HCT116 (cell line): ENCODE measurements at places on chromosomes 1 and 21.

DNA sequence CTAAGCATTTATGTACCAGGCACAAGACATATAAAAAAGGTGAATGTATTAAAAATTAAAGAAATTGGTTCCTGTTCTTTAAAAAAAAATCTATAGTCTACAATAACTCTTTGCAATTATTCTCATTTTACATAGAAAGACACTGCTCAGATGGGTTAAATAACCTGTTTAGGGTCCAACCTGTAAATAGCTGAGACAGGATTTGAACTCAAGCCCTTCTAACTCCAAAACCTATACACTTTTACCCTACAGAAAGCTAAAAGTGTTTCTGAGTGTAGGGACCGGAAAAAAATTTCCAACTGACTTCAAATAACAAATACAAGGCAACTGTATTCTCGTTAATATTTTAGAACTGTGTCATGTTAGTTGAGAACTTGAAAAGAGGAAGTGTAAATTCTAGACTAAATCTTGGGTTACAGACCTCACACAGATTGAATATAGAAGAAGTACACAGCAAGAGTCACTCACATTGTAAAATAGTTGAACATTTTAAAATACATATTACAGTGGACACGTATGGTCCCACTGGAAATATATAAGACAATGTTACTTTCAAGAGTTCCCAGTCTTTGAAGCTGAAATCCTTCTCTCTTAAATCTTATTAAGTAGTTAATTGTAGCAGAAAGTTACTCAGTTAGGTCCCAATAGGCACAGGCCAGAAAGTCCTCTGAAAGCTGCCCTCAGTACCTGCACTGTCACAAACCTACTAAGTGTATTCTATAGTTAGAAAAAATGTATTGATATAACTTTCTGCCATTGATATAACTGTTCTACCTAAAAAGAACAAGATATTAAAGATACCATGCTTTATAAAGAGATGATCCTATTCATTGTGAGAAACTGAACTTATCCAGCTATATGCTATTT lies 7.3 kb downstream of the EDEM3 start:
- no peak for DNase-seq

- DNase-seq = no peak
These were observed 4.1 kb downstream of the PPM1J start for GRCh38 chr1:112711041-112711440.

DNA sequence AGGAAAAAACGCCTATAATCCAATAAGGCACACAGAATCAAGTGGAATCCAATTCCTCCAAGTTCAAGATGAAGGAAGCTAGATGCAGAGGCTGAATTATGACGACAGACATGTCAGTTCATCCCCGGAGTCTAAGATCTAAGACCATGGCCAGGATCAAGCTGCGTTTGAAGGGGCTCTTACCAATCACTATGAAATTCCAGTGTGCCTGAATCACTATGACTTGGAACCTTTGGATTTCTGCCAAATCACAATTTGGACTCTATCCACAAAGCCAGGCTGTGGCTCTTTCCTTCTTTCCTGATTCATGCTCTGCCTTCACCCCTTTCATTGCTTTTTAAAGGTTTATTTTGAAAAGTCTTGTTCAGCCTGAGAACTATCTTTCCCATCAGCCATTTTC lies 17.1 kb downstream of the OLIG2 start:
- DNase-seq = peak; percentile 50

DNA sequence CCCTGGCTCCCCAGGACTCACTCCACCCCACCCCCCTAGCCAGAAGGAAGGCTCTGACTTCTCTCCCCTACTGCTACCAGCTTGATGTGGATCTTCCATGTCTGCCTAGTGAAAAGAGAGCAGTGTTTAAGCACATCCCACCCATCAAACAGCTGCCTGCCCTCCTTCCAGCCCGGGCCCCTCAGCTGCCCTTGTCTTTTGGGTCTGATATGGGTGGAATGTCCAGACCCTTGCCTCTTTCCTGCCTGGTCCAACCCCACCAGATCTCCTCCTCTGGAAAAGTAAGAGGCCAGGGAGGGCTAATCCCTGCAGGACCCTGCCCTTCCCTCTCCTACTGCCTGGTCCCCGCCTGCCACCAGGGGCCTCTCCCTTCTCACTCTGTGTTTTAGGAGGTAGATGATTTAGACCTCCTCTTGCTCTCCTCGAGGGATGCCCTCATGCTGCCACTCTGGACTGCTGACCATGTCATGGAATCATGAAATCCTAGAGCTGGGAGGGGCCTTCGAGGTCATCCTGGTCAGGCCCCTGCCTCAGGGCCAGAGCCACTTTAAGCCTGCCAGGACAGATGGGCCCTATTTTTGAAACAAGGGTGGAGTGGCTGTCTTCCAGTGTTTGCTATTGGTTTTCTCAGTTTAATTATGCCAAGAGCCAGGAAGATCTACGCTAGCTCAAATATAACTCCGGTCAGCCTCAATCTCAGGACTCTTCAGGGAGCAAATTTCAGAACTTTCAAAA lies 15.8 kb upstream of the HSPG2 start:
- no peak for DNase-seq

DNA sequence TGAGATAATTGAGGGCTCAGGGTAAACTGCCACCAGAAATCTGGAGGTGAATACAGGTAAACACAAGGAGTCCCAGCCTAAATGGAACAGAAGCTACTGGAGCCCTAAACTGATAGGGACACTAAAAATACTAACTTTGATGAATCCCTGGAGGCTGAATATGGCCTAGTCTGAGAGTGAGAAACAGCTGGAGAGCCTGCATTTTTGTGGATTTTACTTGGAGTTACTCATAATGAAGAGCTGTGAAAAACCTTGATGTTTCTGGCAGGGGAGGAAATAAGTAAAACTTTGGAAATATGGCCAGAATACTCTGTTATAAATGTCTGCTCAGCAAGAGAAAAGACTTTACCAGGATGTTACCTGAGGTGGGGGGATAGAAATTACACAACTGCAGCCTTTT lies 164.4 kb downstream of the LIPI start:
- no peak for DNase-seq

- DNase-seq = no peak
These were observed 220.0 kb downstream of the RERE start for GRCh38 chr1:8597455-8597854.

GRCh38 chr1:154720328-154721297 lies 112.6 kb upstream of the ADAR start:
- DNase-seq = no peak

GRCh38 chr1:1310476-1311053 lies 2.2 kb downstream of the PUSL1 start:
- DNase-seq = no peak

GRCh38 chr1:185595835-185596667 lies 138.1 kb upstream of the HMCN1 start:
- DNase-seq = peak; percentile 51

GRCh38 chr1:47761974-47762373 lies 235.2 kb downstream of the TRABD2B start:
- no peak for DNase-seq

DNA sequence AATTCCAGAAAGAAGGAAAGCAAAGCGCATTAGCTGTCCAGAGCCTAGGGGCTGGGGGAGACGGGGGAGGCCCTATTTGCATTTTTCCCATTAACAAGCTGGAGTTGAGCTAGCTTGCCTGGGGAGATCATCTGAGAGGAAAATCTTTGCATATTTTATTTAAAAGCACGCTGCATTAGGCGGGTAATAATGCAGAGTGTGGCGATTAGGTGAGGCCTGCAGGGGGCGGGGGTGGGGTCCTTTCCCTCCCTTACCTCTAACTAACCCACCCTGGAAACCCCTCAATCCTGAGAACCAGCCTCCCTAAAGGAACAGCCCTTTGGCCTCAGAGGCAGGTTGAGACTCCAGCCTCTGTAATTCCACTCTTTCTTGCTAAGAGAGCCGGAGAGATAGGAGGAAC lies 16.2 kb downstream of the C1orf216 start:
- DNase-seq = no peak

DNA sequence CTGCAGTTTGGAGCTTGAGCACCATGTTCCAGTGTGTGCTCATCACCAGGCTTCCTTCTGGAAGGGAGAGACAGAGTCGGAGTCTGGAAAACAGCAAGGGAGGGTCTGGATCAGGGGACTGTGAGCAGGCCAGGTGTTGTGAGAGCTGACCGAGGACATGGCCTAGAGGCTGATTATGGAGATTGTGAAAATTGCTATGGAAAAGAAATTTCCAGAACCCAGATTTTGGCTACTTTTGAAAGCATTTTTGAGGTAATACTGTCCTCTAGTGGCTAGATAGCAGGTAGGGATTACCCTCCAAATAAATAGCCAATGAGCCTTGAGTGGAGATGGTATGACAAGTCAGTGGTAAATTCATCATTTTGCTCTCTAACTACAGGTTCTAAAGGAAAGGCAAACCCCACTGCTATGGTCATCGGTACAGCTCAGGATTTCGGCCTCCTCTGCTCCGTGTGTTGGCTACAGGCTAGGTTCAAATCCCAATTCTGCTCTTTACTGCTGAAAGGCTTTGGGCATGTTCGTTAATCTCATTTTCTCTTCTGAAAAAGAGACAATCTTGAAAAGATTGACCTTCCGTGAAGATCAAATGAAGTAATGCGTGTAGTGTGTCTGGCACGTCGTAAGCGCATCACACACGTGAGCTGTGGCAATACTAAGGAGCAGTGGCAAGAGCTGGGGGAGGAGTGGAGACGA lies 1.0 kb upstream of the HAO2 start:
- DNase-seq = peak; percentile 27

DNA sequence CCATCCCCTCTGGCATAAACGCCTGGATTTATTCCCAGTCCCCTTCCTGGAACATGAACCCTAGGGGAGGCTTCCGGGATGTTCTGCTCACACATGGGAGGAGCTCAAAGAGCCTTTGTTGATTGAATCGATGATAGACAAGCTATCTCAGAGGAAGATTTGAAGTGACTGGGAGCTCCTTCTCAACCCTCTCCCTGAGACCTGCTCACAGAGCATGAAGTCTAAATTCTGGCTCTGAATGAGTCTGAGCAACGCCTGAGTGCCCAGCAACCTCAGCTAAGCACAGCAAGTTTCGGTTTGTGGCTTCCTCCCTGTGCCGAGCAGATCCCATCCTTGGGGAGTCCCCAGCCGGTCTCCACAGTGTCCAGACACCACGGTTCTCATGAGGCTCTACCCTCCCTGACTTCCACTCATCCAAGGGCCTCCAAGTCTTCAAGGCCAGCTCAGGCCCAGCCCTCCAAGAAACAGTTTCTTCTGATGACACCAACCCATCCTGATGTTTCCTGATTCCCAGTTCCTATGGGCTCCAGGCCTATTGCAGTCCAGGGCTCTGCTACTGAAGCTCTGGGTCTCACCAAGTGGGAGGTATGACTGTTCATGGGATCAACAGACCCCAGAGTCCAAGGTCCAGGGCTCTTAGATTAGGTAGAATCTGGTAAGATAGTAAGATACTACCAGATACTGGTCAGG lies 190.8 kb downstream of the DYRK1A start:
- no peak for DNase-seq

DNA sequence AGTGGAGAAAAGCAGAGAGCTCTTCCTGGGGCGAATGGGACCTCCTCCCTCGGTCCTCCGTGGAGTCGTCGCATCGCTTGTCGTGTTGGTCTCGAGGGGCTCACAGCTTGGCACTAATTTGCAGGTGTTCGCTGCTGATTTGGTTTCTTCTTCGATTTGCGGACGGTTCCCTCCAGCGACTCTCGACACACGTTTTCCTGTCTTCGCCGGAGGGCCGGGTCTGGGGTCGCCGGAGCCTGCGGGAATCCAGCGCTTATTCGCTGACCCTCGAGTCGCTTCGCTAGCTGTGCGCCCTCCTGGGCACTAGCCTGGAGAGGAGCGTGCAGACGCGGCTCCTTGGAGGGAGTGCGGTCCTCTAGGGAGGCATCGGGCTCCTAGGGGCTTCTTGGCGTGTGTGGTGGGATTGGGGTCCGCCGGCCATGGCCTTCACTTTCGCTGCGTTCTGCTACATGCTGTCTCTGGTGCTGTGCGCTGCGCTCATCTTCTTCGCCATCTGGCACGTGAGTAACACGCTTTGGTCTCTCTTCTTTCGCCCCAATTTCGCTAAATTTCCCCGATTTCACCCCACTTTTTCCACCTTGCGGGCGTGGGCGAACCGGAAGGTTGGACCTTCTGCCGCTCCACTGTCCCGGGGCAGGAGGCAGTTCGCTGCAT lies 766 bp downstream of the CNIH3 start:
- DNase-seq = no peak

- DNase-seq = no peak
These were observed 880.2 kb upstream of the NEGR1 start for GRCh38 chr1:73162564-73162963.

- no peak for DNase-seq
These were observed 82.2 kb downstream of the SPSB1 start for GRCh38 chr1:9374748-9375341.

GRCh38 chr1:181777812-181778211 lies 283.7 kb downstream of the ZNF648 start:
- DNase-seq = no peak
